SJSA1 (cell line): ENCODE measurements at places on chromosomes 2 and 18. TPM values are rescaled to one million over a fixed set of nuclear protein-coding genes. Genes with fewer than 3 reads are reported as not detected.

DNA sequence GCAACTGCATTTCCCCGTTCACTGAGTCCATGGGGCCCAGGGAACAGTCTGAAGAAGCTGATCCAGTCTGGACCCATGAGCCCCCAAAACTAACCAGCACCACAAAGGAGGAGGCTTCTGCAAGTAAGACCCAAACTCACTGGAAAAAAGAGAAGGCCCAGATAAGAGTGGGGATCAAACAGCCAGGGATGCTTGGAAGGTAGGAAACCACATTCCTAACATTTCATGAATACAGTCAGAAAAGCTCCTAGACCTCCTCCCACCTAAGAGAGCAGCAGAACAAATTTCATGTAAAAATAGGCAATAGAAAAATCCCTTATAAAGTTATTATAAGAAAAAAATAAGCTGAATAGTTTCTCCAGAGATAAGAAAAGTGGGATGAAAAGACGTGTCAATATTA lies 30.3 kb downstream of the TUBB6 start:
- no peak for DNase-seq

- no peak for DNase-seq
- no peak overlapping the region for H3K4me3 ChIP-seq
- no peaks in the 10 kb centered on the region for H3K27me3 ChIP-seq
- no peak overlapping the region for H3K27ac ChIP-seq
- no peaks in the 10 kb centered on the region for H3K36me3 ChIP-seq
These were observed 140.3 kb downstream of the CYRIA start for GRCh38 chr2:16525265-16525887.

The PLEK gene
- total RNA-seq: not detected in 2 replicates

DNA sequence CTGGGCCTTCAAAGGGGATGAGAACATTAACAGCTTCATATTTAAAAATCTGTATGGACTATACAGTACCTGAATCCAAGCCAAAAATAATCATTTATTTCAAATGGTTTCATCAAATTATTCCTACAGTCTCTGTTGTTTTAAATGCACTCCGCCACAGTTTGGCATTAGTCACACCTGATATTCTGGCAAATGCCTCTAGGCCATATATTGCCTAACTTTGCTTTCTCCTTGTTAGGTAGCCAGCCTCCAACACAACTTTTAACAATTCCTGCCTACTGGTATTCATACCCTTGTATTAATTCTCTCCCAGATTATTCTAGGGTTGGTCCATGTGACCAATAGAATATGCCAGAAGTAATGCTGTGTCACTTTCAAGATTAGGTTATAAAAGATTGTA lies 146.6 kb upstream of the FANCL start:
- H3K27me3 ChIP-seq: no peaks in the 10 kb centered on the region; the same call in 1 of the 2 replicates
- H3K36me3 ChIP-seq: no peaks in the 10 kb centered on the region
- no peak overlapping the region for H3K27ac ChIP-seq
- no peaks in the 10 kb centered on the region for H3K4me1 ChIP-seq
- no peak for DNase-seq
- no peak overlapping the region for H3K4me3 ChIP-seq

DNA sequence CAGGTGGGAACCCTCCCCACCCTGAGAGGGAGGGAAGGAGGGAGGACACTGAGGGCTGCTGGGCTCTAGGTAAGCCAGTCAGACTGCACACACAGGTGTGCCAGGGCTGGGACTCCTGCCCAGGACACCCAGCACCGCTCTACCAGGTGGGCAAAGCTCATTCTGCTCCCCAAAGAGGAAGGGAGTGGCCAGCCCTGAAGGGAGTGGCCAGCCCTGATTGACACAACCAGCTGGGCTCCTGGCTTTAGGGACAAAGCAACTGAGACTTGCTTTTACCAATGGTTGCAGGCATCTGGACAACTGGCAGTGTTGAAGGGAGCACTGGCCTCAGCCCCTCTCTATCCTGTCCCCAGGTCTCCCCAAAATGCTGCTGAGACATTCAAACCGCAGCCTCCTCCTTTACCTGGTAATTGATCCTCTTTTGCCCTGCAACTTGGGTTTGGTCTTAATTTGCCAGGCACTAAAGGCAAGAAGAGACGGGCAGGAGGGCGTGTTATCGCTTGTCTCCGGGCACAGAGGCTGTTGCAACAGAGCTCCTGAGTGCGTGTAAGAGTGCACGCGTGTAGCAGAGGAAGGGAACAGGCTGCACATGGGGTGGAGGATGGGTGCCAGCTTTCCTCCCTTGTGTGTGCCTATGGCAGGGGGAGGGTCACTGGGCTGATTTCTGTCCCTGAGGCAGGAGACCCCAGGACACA lies 14.5 kb upstream of the FOSL2 start:
- H3K4me3 ChIP-seq: no peak overlapping the region
- H3K4me1 ChIP-seq: peaks cover 8% of the 10 kb centered on the region
- no peaks in the 10 kb centered on the region for H3K36me3 ChIP-seq
- no peaks in the 10 kb centered on the region for H3K27me3 ChIP-seq

The ALPG gene
- 0.03 TPM in 1 of 2 replicates, not detected in the other for total RNA-seq
